Ovary (tissue), 10 donors: ENCODE measurements at places on chromosomes 1 and 21. TPM values are rescaled to one million over a fixed set of nuclear protein-coding genes. Genes with fewer than 3 reads are reported as not detected.

DNA sequence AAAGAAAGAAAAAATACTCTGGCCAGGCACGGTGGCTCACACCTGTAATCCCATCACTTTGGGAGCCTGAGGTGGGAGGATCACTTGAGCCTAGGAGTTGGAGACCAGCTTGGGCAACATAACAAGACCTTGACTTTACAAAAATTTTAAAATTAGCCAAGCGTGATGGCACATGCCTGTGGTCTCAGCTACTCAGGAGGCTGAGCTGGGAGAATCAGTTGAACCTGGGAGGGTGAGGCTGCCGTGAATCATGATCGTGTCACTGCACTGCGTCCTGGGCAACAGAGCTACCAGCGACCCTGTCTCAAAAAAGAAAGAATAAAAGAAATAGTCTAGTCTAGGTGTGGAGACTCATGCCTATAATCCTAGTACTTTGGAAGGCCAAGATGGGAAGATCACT is 22.3 kb downstream of the RRP1B start:
- no peak overlapping the region for H3K4me3 ChIP-seq
- no peaks in the 10 kb centered on the region for H3K27me3 ChIP-seq
- DNase-seq, result no peak
- no peak overlapping the region for H3K27ac ChIP-seq

- no peaks in the 10 kb centered on the region for H3K27me3 ChIP-seq
- no peak overlapping the region for H3K4me3 ChIP-seq
- H3K27ac ChIP-seq, result no peak overlapping the region
Observed at GRCh38 chr1:18414321-18414720, 66.4 kb upstream of the KLHDC7A start.

DNA sequence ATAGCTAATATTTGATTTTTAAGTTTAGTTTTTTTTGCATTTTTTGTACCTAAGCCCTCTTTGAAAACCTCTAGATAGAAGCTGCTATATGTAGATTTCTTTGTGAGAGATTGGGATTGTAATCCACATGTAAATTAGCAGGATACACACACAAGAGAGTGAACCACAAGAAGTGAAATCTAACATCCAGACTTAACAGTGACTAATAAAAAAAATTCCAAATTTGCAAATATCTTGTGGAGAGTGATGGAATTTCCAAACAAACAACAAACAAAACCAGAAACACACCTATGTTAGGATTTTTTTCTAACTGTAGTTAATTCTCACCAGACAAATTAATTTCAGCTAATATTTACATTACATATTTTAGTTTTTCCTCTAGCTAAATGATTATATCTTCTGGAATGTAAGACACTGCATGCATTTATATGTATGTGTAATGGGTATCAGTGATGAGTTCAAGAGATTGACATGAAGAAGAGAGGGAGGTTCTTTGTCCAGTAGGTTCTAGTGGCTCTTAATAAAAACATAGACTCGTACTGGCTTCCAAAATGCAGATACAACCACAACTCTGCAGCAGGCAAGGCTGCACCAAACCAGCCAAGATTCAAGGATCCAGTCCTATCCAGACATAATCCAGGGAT is 12.8 kb downstream of the CLDN17 start:
- DNase-seq, result no peak
- H3K27me3 ChIP-seq, result no peaks in the 10 kb centered on the region
- H3K4me3 ChIP-seq, result no peak overlapping the region
- no peaks in the 10 kb centered on the region for H3K4me1 ChIP-seq
- no peaks in the 10 kb centered on the region for H3K36me3 ChIP-seq

- no peak for DNase-seq
- no peaks in the 10 kb centered on the region for H3K27me3 ChIP-seq
- no peak overlapping the region for H3K27ac ChIP-seq
- no peaks in the 10 kb centered on the region for H3K36me3 ChIP-seq
- no peak overlapping the region for H3K4me3 ChIP-seq
- H3K4me1 ChIP-seq, result no peaks in the 10 kb centered on the region
Observed at GRCh38 chr1:70284366-70284765, 63.2 kb downstream of the SRSF11 start.

Gene ATP1A2
- polyA plus RNA-seq, result 38.6 TPM

Gene SH2D2A
- polyA plus RNA-seq, result 0.65 TPM

DNA sequence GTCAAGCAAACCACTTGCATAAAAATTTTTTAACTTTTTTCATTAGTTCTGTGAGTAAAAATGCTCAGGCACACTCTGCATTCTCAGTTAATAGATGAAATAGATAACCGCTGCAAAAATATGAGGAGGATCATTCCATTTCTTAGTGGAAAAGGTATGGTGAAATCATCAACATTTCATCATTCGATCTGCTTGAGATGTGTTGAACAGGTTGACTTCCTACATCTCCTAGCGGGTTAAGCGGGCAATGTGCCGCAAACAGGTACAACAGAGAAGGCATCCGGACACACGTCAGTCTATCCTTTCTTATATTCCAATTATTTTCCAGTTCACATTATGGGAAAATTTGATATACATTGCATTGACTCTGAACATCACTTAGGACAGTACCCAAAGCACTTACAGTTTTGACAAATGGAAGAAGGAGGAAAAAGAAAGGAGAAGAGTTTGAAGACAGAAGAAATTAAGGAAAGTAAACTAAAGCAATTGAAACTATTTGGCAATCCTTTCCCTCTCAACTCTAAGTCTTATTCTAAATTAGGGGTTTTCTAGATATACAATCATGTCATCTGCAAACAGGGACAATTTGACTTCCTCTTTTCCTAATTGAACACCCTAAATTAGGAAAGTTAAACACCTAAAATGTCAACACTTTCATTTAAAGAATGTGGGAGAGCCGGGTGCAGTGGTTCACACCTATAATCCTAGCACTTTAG is 33.5 kb downstream of the NIBAN1 start:
- H3K4me1 ChIP-seq, result no peaks in the 10 kb centered on the region
- H3K27me3 ChIP-seq, result no peaks in the 10 kb centered on the region
- H3K27ac ChIP-seq, result no peak overlapping the region
- DNase-seq, result no peak

Gene SUSD4
- 70.1 TPM for polyA plus RNA-seq

GRCh38 chr1:57269630-57270225 is 154.1 kb downstream of the DAB1 start:
- no peaks in the 10 kb centered on the region for H3K4me1 ChIP-seq
- H3K36me3 ChIP-seq, result no peaks in the 10 kb centered on the region
- no peak overlapping the region for H3K4me3 ChIP-seq
- no peaks in the 10 kb centered on the region for H3K27me3 ChIP-seq
- H3K27ac ChIP-seq, result no peak overlapping the region

DNA sequence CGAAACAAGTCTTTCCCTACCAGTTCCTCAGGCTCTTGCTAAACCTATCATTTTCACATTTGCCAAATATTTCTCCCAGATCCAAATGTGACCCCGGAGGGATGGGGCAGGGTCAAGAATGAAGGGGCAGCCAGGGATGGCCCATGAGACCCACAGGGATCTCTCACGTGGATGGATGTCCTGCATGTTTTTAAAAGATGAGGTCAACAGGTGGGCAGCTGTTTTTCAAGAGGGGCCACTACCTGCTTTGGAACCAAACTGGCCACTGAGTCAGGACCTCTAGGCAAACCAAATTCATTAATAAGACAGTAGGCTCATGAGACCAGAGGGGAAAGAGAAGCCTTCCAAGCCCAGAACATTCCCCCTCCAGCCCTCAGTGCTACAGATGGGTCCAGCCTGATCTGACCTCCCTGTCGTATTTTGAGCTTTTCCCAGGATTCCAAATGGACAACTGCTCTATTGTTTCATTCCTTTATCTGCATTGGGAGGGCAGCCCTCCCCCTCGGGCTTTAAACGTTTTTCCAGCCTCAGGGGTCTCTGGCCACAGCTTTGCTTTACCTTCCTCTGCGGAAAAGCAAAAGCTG is 252.5 kb upstream of the IRF2BP2 start:
- H3K4me1 ChIP-seq, result peaks cover 5% of the 10 kb centered on the region
- H3K27ac ChIP-seq, result no peak overlapping the region
- H3K27me3 ChIP-seq, result no peaks in the 10 kb centered on the region
- H3K36me3 ChIP-seq, result no peaks in the 10 kb centered on the region

Gene MAST2
- 31.0 TPM for polyA plus RNA-seq

Gene ESRRG
- polyA plus RNA-seq, result 0.15 TPM

Gene ALG6
- 14.2 TPM for polyA plus RNA-seq

- DNase-seq, result no peak
- no peaks in the 10 kb centered on the region for H3K36me3 ChIP-seq
- no peak overlapping the region for H3K4me3 ChIP-seq
- H3K4me1 ChIP-seq, result no peaks in the 10 kb centered on the region
Observed at GRCh38 chr1:17610713-17611112, 71.2 kb downstream of the ARHGEF10L start.

- H3K27me3 ChIP-seq, result no peaks in the 10 kb centered on the region
- no peak overlapping the region for H3K27ac ChIP-seq
- no peaks in the 10 kb centered on the region for H3K36me3 ChIP-seq
- no peaks in the 10 kb centered on the region for H3K4me1 ChIP-seq
- no peak overlapping the region for H3K4me3 ChIP-seq
Observed at GRCh38 chr1:165403835-165404482, 41.0 kb downstream of the RXRG start.

Gene CNR2
- polyA plus RNA-seq, result 0.10 TPM

Gene PADI1
- polyA plus RNA-seq, result not detected

DNA sequence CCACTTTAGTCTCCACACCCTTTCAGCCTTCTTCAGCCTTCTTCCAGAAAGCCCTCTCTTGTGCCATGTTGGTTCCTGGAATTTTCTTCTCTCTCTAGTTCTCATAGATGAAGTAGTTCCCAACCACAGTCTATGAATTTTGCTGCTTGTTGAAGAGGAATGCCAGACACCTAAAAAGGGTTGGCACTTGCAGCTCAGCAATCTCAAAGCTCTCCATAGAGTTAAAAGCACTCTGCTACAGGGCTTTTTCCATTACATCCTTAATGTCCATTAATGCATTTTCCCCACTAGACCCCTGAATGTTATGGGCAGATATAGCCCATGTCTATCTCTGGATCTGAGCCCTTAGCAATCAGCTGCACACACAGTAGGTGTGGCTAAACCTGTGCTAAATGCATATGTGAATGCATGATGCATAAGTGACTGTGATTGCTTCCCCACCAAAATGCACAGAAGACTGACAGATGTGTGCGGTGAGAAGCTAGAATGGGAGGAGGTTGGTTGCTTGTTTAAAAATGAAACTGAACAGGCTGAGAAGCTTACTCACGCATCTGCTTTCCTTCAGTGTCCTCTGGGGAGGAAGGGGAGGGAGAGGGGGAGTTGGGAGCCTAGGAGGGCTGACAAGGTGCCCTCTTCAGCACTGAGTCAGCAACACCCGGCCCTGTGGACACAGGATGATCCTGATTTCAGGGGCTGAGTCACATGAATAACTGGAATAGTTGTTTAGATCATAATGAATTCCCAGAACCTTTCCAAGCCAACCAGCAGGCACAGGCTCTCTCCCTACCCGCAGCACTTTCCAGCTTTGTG is 146.1 kb upstream of the FGGY start:
- no peak overlapping the region for H3K4me3 ChIP-seq
- no peaks in the 10 kb centered on the region for H3K27me3 ChIP-seq
- DNase-seq, result peak; percentile 84
- no peaks in the 10 kb centered on the region for H3K36me3 ChIP-seq

GRCh38 chr1:36475910-36476604 is 6.7 kb downstream of the CSF3R start:
- H3K36me3 ChIP-seq, result no peaks in the 10 kb centered on the region
- H3K4me3 ChIP-seq, result no peak overlapping the region
- no peaks in the 10 kb centered on the region for H3K27me3 ChIP-seq
- H3K27ac ChIP-seq, result no peak overlapping the region
- DNase-seq, result no peak

DNA sequence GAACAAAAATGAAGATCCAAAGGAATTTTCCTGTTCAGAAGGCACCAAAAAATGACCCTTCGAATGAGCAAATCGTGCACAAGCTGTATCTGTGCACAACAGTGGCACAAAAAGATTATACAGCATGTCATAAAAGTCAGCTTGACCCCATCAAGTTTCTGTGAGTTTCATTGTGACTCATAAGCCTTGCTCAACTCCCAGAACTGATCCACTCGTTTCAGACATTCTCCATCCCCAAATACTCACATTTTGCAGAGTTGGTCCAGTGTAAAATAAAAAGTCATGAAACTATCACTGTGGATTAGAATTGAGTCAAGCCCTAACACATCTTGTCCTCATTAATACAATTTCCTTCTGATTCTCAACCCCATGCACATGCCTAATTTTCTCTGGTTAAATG is 174.7 kb upstream of the PKN2 start:
- H3K4me3 ChIP-seq, result no peak overlapping the region
- DNase-seq, result no peak
- no peaks in the 10 kb centered on the region for H3K4me1 ChIP-seq
- H3K36me3 ChIP-seq, result no peaks in the 10 kb centered on the region
- no peaks in the 10 kb centered on the region for H3K27me3 ChIP-seq
- H3K27ac ChIP-seq, result no peak overlapping the region

GRCh38 chr21:26441149-26441548 is 131.9 kb downstream of the CYYR1 start:
- H3K27ac ChIP-seq, result no peak overlapping the region
- no peak for DNase-seq
- H3K4me3 ChIP-seq, result no peak overlapping the region
- no peaks in the 10 kb centered on the region for H3K36me3 ChIP-seq
- H3K27me3 ChIP-seq, result no peaks in the 10 kb centered on the region

Gene S100B
- 16.8 TPM for polyA plus RNA-seq

GRCh38 chr1:34780528-34780927 is 486 bp upstream of the GJB3 start:
- H3K27me3 ChIP-seq, result no peaks in the 10 kb centered on the region
- peaks cover 4% of the 10 kb centered on the region for H3K4me1 ChIP-seq
- H3K36me3 ChIP-seq, result no peaks in the 10 kb centered on the region

DNA sequence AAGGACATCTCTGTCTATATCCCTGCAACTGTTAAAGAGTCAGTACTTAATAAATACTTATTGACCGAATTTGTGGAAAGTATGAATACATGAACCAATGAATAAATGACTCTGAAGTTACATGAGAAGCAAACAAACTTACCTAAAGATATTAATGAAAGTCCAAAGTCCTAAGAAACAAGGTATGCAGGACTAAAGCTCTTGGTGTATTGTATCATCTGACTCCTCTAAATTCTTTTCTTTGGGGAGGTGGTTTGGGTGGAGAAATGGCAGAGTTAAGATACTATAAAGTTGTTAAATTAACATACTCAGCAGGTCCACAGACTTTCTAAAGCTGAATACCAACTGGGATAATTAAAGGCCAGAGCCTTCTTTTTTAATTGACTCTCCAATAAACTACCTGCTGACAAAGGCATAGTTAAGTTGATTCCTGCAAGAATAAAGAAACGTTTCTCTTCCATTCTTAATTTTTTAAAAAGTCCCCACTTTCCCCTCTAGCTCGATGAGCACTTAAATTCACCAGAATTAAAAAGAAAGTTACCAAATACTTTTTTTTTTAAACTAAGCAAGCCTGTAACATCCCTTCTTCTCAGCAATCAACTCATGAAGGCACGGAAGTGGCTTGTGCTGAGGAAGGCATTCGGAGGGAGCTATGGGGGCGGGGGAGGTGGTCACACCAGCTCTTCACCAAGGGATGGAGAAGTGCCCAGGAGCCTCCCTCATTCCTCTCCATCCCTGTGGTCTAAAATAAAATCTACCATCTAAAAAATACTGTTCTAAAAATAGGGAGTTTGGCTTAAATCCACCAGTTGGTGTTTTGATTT is 61.1 kb downstream of the GADD45A start:
- peaks cover 19% of the 10 kb centered on the region for H3K4me1 ChIP-seq
- no peak overlapping the region for H3K4me3 ChIP-seq
- H3K36me3 ChIP-seq, result no peaks in the 10 kb centered on the region
- peak overlapping the region; percentile 22 for H3K27ac ChIP-seq
- no peaks in the 10 kb centered on the region for H3K27me3 ChIP-seq
